ENCODE measurements at places on chromosomes 5 and 9.

- no peak for DNase-seq
These were observed 94.4 kb downstream of the ANKH start for GRCh38 chr5:14777187-14777586.

DNA sequence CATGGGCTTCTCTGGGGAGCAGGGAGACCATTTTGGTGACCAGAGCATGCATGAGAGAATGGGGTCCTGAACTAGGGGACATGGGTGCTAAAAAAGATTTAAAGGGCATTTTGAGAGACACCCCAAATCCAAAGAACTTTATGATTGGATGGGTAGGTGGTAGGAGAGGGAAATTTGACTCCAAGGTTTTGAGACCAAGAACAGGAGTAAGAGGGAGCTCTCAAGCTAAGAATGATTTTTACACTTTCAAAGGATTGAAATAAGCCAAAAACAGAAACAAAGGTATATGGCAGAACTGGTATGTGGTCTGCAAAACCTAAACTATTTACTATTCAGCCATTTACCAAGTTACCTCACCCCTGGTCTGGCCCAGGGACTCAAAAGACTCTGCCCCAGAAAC lies 318.2 kb upstream of the CLINT1 start:
- no peak for DNase-seq

DNA sequence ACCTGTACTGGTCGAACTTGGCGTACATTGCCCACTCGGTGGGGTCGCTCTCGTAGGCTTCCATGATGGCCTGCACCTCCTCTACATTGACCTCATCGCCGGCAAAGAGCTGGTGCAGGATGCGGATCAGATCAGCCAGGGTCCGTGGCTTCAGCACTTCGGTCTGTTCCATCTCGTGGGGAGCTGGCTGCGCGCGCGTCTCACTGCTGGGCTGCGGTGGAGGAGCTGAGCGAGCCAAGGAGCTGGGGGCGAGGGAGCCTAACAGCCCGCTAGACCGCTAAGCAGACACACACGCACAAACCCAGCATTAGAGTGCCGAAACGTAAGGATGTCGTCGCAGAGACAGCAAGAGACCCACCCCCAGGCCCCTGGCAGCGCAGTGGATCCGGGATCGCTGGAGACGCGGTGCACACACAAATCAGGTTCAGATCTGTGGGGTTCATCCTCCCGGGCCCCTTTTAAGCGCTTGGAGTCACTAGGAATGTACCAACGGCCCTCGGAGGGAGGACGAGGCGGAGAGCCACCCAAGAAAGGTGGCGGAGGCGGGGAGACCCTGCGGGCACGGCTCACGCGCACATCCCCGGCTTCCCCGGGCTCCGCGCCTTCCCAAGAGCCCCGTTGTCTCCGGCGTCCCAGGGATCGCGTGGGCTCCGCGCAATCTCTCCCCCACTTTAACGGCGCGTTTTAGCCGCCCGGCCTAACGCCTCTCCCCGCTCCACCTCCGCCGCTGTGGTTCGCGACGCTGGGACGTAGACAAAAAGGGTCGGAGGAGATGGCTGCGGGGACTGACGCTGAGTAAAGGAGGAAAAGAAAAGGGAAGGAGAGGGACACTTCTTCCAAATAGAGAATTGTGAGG lies at the start of gene CDO1:
Gene CDO1, minus strand, starts transcription at position 434 of the 856 bp plus-strand sequence. Its CDS starts 262 bp downstream, at position 172.
- DNase-seq = peak; percentile 11

- no peak for DNase-seq
These were observed 565.0 kb downstream of the CETN3 start for GRCh38 chr5:89844548-89844947.

DNA sequence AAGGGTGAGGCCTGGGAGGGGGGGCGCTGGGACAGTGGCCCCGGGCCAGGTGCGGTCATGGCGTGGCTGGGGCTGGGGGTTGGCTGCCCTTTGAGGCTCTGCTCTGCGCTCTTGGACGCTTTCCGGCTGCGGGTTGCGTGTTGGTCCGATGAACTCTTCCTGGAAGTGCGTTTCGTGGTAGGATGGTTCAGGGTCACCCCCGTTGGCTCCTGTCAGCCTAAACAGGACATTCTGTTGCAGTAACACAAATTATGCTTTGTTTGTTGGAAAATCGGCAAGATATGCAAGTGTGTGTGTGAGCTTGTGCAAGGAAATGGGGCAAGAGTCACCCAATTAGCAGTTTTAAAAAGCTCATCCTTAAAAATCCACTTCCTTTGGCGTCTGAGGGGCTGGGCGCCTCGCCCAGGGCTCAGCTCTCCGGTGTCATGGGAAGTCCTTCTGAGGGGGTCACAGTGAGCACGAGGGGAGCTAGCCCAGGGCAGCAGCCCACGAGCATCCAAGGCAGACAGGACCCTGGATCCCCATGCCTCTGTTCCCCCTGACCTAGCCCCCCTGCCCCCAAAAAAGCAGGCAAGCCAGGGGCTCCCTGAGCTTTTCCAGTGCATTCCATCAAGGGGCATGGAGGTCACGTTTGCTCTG lies 22.2 kb upstream of the RNU6ATAC start:
- DNase-seq = no peak

GRCh38 chr5:9888501-9888901 lies 258.4 kb upstream of the TAS2R1 start:
- DNase-seq = no peak

- no peak for DNase-seq
These were observed 53.2 kb upstream of the SMIM32 start for GRCh38 chr5:136246122-136246521.

- DNase-seq = no peak
These were observed 40.2 kb downstream of the TMEM215 start for GRCh38 chr9:32823551-32823950.

- no peak for DNase-seq
These were observed 220.8 kb downstream of the PRR16 start for GRCh38 chr5:120684749-120685415.

Data from activated T-helper 2 cell treated with anti-CD3 and anti-CD28 coated beads, Interferon-gamma antibody, Interleukin-2, Interleukin-4, amounts not matched to agents 10 μg/mL and 5 μg/mL and 100 μg/mL, durations not matched to agents 14 hours and 24 hours and 36 hours (primary cell).